Cerebellar nuclear complex (tissue), 1 donor: ENCODE measurements at places on chromosomes 6 and 20.
A peak's percentile ranks its signal among the peaks of the same experiment; 100 is the strongest.

DNA sequence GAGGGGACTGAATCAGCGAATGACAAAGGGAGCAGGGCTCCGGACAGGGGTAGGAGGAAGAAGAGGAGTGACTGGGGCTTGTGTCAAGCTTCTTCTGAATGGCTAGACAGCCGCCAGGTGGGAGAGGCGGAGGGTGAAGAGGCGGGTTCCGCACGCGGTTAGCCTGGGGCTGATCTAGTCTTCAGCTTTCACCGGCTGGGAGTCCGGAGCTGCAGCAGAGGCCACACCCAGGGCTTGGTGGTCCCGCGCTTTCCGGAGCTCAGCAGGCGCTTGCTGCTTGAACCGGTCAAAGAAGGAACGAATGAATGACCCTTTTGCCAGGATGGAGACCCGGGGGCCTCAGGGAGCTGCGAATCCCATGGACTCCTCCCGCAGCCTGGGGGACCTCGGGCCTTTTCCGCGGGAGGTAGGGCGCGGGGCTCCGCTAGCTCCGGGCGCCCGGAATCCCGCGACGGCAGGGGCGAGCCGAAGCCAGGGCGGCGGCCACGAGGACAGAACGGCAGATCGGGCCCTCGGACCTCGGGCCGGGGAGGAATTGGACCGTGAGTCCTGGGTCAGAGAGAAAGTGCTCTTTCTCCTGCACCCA, at the start of gene C6orf141:
TSS of gene C6orf141 (plus strand) at position 177 of the 586 bp plus-strand sequence. CDS start at position 302, 125 bp downstream.
- DNase-seq, result no peak

DNA sequence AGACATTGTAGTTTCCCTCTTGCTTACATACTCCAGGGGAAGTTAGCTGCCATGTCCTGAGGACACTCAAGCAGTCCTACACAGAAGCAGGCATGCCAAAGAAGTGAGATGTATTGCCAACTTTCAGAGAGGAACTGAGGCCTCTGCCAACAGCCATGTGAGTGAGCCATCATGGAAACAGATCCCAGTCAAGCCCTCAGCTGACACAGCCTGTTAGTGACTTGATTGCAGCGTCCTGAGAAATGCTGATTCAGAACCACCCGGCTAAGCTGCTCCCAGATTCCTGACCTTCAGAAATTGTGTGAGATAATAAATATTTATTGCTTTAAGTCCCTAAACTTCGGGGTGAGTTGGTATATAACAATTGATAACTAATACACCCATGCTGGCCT, 38.1 kb downstream of the GSTA2 start:
- DNase-seq, result no peak

- DNase-seq, result no peak
These were observed 23.1 kb upstream of the TMEM242 start for GRCh38 chr6:157346373-157346772.

GRCh38 chr6:79902046-79902445, 45.3 kb downstream of the ELOVL4 start:
- DNase-seq, result no peak

DNA sequence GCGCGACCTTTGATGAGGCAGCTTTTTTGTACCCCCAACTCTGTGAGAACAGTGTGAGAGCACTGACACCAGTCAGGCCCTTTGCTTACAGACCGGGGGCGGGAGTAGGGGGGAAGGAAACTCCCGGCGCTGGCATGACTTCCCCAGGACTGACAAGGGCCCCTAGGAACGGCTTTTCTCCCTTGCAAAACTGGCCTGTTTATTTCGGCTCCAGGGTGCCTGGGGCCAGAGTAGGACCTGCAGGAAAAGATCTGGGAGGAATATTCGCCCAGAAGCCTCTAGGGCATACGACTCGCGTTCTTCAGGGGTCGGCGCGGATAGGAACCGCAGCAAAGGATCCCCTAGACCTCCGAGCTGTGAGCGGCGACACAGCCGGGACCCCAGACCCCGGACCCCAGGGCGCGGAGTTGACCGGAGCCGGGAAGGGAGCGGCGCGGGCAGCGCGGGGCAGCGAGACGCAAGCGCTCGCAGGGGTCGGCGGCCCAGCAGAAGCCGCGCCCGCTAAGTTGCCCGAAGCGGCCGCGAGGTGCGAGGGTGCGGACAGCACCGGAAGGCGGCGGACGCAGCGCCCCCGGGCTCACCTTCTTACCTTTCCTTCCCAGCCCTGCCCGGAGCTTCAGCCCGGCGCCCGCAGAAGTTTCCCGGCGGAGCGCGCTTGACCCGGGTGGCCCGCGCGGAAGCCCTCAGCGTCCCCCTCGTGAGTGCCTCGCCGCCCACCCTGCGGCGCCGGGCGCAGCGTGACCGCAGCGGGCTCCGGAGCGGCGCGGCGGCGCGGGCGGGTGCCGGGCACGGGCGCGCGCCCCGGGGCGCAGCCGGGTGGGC, at the start of gene POPDC3:
TSS of gene POPDC3 (minus strand) at position 771 of the 822 bp plus-strand sequence. CDS start 18,105 bp downstream, outside the sequence.
- no peak for DNase-seq

DNA sequence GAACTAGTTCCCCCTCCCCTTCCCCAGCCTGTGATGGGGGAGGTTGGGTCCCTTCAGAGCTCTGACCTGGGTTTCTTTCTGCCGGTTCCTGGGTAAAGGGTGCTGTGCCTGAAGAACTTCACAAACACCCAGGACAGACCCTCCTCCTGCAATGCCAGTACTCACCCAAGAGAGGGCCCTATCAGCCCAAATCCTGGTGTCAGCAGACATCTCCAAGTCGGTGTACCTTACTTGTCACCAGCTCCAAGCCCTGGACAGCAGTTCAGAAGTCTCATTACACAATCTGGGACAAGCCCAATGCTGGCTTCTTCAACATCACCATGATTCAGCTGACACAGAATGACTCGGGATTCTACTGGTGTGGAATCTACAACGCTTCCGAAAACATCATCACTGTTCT, 467 bp downstream of the TREML4 start:
- DNase-seq, result no peak

- no peak for DNase-seq
These were observed 211.5 kb upstream of the DTNBP1 start for GRCh38 chr6:15874326-15874725.

DNA sequence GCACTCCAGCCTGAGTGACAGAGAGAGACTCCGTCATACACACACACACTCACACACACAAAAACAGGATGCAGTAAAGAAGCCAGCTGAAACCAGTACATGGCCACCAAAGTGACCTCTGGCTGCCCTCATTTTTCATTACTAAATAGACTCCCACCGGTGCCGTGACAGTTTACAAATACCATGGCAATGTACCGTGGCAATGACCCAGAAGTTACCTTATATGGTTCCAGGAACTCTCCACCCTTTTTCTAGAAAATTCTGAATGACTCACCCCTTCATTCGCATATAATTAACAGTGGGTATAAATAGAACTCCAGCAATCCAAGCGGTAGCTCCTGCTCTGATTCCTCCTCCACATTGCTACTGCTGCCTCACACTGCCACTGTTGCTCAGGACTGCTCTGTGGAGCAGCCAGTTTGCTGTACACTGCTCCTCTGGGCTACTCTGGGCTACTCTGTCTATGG, 57.7 kb downstream of the SNX5 start:
- DNase-seq, result no peak

- DNase-seq, result no peak
These were observed 4.6 kb downstream of the SLC44A4 start for GRCh38 chr6:31874084-31874670.

DNA sequence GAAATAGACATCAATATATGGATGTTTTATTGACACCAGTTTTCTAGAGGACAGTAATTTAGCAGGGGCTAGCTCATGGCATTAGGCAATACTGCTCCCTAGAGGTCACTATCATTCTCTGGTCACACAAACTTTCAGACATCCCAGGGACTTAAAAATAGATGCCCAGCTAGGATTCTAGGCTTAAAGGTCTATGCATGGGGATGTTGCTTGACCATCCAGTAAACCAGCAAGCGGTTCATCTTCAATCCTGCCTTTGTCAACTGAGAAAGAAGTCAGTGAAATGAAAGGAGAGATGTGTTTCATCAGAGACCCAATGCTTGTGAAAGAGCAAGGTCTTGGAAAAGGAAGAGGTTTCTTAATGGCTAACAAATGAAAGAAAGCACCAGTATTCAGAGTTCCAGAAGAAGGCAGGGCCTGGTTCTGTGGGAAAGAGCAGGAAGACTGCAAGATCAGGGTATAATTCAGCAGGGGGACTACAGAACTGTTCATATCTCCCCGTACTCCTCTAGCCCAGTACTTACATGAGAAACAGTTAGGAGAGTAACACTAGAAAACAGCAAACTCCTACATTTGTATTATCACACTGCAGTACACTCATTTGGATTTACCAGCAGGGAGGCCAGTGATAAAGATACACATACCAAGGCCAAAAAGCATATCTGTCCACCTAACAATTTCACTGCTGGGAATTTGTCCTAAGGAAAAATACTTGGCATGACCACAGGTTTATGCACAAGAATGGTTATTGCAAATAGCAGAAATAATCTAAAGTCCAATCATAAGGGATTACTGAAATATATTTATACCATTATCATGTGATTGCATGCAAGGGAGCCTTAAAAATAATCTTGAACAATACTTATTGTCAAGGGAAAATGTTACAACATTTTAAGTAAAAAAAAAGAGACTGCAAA, 151.4 kb upstream of the LAMA2 start:
- DNase-seq, result no peak

GRCh38 chr6:125392682-125393081, 90.9 kb upstream of the HDDC2 start:
- DNase-seq, result no peak

DNA sequence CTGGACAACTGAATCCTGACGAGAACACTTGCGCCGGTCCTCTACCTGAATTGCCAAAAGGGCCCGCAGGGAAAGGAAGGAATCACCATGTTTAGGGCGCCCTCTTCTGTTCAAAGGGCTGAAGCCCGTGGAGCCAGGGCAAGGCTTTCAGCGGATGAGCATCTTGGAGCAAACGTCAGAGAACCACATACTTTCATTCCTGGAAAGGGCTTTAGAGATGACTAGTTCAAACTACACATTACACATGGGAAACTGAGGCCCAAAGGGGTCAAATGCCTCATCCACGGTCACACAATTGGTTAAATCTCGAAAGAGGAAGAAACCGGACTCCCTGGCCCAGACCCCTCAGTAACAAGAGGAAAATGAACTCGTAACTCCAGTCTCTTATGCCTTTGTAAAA, 11.5 kb upstream of the ZNF133 start:
- DNase-seq, result no peak

DNA sequence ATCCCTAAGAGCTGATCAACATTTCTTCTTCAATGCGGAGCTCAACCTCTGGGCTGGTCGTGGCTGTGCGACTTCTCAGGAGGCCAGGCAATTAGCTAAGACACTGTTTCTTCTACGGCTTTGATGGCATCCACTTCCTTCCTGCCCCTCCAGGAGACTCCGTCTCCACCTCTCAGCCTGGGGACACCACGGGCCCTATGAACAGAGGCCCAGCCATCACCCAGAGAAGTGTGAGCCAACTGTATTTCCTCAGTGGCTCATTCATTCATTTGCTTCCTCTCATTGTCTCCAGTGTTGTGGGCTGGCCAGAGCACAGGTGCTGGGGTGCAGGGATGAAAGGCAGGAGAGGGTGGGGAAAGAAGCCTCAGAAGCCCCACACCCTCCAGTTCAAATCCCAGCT, 51.8 kb upstream of the APCDD1L start:
- no peak for DNase-seq

- DNase-seq, result peak; percentile 19
These were observed 41.6 kb downstream of the PLCG1 start for GRCh38 chr20:41178904-41179432.

- no peak for DNase-seq
These were observed 59.7 kb downstream of the PKHD1 start for GRCh38 chr6:52027699-52028098.

DNA sequence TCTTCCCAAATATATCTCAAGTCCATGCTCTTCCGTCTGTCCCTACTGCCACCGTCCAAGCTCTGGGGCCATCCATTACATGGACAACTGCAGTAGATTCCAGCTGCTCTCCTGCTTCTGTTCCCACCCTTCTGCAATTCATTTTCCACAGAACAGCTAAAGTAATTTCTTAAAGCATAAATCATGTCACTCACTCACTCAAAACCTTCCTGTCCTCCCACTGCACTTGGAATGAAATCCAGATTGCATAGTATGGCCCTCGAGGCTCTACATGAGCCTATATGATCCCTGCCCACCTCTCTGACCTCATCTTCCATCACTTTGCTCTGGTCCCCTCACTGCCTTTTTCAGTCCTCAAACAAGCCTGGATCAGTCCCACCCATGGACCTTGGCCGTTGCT, 10.9 kb downstream of the PHACTR2 start:
- DNase-seq, result no peak

GRCh38 chr20:36341331-36342020, 35.3 kb downstream of the DLGAP4 start:
- DNase-seq, result no peak

GRCh38 chr20:8526610-8527009, 394.5 kb downstream of the PLCB1 start:
- DNase-seq, result no peak

DNA sequence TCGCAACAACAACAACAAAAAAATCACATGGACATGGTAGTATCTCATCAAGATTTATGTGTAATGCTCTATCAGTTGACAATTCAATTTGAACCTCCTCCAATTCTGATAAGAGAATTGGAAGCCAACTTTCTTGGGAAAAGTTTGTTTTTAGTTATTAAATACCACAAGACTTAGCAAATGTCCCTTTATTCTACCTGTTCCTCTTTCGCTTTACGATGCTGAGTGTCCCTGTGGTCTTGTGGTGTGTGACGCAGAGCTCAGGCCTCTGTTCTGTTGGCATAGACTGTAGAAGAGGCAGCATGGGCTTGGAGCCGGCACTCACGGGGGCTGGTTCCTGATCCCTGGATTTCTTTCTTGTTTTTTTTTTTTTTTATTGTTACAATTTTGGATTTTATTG, 76.7 kb downstream of the PSMB1 start:
- DNase-seq, result no peak
